Putamen (tissue), 1 donor: ENCODE measurements at places on chromosomes 6 and 20.

GRCh38 chr6:15026832-15027231 is 219.0 kb upstream of the JARID2 start:
- no peak for DNase-seq

- DNase-seq = no peak
Measured at GRCh38 chr6:158963020-158963808, 36.8 kb downstream of the RSPH3 start.

- DNase-seq = no peak
Measured at GRCh38 chr6:136477548-136477947, 72.7 kb downstream of the MAP7 start.

DNA sequence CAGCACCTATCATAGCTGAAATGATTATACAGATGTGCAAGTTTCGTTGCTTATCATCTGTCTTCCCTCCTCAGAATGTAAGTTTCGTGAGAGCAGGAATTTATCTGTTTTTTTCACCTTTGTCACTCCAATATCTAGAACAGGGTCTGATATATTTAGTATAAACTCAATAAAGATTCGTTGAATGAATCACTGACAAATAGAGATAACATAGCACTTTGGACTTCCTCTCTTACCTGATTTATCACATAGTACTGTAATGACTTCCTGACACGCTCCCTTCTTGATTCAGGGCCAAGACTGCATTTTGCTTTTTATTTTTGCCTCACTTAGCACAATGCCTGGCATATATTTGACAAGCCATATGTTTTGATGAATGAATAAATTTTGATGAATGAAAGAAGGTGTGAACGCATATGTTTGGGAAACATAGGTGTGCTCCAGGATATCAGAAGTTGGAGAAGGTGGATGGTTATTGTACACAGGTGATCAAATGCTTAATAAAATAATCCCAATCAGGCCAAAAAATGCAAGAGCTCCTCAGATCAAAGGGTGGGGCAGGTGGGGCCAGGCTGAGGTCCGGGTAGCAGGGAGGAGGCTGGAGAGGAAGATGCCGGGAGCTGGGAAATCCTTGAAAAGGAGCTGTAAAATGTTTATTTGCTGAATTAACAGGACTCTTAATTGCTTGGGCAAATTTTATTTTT is 33.0 kb downstream of the PIM1 start:
- no peak for DNase-seq

GRCh38 chr6:75800133-75800532 is 51.1 kb downstream of the MYO6 start:
- no peak for DNase-seq

DNA sequence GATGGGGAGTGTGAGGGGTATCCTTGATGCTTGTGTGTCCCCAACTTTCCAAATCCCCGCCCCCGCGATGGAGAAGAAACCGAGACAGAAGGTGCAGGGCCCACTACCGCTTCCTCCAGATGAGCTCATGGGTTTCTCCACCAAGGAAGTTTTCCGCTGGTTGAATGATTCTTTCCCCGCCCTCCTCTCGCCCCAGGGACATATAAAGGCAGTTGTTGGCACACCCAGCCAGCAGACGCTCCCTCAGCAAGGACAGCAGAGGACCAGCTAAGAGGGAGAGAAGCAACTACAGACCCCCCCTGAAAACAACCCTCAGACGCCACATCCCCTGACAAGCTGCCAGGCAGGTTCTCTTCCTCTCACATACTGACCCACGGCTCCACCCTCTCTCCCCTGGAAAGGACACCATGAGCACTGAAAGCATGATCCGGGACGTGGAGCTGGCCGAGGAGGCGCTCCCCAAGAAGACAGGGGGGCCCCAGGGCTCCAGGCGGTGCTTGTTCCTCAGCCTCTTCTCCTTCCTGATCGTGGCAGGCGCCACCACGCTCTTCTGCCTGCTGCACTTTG is at the start of gene TNF:
TNF (plus strand) TSS at position 231 of the 567 bp plus-strand sequence; CDS start at position 408, 177 bp downstream.
- no peak for DNase-seq

GRCh38 chr6:51954681-51955080 is 132.7 kb downstream of the PKHD1 start:
- DNase-seq = no peak

DNA sequence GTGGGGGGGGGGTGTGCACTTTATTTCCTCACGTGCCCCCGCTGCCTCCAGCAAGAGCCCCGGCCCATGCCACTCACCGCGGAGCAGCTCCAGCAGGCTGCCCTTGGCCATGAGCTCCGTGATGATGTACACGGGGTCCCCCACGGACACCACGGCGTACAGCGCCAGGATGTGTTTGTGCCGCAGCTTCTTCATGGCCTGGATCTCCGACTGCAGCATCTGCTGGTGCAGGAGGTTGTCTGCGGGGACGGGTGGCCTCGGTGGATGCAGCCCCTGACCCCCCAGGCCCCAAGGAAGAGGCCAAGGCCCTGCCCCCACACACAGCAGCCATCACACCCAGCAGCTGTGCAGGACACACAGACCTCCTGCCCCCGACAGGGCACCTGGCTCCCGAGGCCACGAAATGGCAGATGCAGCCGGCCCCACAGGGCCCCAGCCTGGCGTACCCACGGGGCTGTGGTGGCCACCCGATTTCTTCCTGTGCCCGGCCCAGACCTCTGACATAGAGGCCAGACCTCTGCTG is 4.7 kb downstream of the PTK6 start:
- no peak for DNase-seq

DNA sequence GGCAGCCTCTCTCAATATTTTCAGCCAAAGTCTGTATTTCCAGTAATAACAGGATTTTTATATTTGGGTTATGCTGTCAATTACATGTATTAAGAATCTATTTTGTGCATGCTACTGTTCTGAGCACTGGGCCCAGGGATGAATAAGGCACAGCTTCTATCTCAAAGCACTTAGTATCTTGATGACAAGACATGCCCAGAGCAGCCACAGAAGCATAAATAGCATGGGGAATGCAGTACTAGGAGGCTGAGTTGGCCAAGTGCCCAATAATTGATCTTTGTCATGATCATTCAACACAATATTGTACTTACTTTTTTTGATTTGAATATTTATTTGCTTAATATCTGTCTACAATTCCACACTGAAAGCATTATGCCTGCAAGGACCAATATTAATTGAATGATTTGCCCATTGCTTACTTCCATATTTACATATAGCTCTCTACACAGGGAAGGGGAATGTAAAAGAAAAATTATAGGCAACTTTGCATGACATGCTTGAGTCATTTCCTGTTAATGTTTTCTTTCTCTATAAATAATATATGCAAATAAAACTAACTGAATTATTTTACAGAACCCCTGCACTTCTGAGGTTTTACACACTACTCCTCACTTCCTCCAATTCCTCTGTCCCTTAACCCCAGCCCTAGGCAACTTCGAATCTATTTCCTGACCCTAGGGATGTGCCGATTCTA is 298.9 kb upstream of the BMP2 start:
- no peak for DNase-seq

- DNase-seq = no peak
Measured at GRCh38 chr20:63612276-63612931, 14.5 kb downstream of the GMEB2 start.

GRCh38 chr20:24501764-24502556 is 32.5 kb downstream of the SYNDIG1 start:
- DNase-seq = peak; percentile 64

DNA sequence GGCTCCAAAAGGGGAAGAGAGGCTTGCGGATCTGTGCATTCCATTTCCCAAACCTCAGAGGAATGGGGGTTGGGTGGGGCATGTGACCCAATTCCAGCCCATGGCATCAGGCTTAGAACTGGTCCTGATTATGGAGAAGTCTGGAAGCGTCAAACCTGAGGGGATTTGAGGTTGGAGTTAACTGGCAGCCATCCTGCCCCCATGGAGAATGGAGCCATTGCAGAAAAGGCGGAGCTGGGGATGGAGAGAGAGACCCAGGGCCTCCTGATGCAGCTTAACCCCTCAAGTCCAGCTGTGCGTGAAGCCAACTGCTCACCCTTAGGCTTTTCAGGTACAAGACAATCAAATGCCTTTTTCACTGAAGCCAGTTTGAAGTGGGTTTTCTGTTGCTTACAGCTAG is 9.9 kb upstream of the SDCBP2 start:
- no peak for DNase-seq

- peak; percentile 23 for DNase-seq
Measured at GRCh38 chr6:71248306-71248765, 40.3 kb upstream of the OGFRL1 start.

DNA sequence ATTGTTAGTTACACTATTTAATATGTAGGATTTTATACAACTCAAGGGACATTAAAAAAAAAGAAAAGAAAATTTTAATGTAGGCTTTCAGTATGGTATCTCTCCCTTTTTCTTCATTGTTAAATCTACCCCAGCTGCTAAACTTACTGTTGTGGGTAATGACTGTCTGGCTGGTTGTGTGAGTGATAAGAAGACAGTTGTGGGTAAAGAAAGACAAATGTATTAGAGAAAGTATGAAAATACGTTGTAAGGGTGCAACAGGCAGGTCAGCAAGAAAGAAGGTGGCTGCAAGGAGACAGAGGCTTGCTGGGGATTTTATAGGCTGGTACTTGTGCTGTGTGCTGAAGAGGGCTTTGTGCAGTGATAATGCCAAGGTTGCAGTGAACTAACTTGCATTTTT is 91.4 kb upstream of the FOXO3 start:
- no peak for DNase-seq

GRCh38 chr20:53345536-53346334 is 247.9 kb downstream of the ZNF217 start:
- peak; percentile 22 for DNase-seq

DNA sequence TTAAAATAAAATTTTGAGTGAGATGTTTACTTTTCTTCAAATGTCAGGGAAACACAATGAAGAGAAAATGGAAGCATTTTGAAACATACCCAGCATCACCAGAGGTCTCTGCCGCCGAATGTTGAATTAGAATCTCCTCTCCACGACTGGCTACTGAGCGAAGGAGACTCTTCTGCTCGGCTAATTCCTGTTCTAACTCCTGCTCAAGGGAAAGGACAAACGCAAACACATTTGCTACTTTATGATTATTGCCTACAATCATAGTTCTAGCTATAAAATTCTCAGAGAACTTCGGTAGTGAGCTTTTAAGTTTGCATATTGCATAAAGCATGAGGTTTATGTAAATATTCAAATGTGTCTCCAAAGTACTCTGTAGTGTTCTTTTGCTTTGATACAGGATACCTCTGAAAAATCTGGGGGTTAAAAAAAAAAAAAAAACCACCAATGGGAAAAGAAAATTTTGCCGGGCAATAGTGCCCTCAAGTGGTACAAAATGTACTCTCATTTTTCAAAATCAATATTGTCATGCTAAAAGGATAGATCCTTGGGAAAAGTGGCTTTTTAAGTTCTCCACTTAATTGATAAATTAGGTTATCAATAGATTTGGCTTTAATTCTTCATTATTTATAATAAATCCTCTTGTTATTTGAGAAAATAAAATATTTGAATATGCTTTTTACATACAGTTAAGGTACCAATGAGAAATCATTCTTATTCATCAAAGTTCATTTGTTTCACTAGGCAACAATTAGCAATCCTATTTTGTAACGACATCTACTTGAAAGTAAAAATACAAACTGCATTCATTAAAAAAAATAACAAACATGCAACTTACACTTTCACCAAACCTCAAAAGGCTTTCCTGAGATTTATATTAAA is 369.0 kb downstream of the SYNE1 start:
- DNase-seq = no peak

DNA sequence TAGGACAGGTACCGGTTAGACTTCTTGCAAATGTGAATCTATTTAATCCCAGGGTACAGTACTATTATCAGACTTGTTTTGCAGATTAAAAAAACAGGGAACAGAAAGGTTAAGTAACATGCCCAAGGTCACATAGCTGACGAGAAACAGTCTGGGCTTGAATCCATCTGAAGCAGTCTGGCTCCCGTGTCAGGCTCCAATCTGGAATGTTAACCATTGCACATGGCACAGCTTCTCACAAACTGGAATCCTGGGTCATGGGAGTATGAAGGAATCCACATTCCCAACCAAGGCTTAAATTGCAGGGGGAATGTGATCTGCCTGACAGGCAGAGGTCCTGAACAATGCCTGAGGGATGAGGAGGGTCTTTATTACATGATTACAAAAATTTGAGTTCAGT is 187.5 kb upstream of the SPTLC3 start:
- no peak for DNase-seq

DNA sequence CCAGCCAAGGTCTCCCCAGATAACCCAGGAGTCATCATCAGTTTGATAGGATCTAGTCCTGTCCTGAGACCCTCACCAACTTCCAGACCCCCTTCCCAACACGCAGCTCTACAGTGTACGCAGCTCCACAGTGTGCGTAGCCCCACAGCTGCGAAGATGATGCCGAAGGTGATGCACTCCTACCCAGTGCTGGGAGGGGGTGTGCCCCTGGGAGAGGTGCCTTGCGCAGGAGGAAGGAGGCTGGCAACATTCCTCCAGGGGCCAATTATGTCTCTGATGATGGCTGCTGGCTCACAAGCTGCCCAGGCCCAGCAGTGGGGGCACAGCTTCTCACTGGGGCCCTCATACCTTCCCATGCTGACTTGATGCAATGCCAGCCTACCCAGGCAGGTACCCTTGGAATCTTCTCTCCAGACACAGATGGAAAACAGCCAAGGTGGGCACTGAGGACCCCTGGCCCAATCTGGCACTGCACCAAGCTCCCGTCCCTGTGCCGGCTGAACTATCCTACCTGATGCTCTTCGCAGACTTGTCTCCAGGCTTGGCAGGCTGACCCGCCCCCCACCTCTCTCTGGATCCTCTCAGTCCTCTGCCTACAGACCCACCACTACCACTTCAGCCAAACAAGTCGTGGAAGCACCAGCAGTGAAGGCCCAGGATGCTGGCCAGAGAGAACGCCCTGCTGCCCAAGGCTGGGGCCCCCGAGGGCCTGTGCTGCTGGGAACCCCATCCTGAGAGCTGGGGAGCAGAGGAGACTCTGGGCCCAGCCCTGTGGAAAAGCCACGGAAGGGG is 1.4 kb downstream of the ZNF512B start:
- DNase-seq = no peak

- DNase-seq = no peak
Measured at GRCh38 chr6:78505178-78505577, 362.2 kb upstream of the IRAK1BP1 start.

- DNase-seq = no peak
Measured at GRCh38 chr20:9412309-9412708, 102.1 kb upstream of the LAMP5 start.

- DNase-seq = no peak
Measured at GRCh38 chr6:2259002-2259494, 13.6 kb upstream of the GMDS start.

DNA sequence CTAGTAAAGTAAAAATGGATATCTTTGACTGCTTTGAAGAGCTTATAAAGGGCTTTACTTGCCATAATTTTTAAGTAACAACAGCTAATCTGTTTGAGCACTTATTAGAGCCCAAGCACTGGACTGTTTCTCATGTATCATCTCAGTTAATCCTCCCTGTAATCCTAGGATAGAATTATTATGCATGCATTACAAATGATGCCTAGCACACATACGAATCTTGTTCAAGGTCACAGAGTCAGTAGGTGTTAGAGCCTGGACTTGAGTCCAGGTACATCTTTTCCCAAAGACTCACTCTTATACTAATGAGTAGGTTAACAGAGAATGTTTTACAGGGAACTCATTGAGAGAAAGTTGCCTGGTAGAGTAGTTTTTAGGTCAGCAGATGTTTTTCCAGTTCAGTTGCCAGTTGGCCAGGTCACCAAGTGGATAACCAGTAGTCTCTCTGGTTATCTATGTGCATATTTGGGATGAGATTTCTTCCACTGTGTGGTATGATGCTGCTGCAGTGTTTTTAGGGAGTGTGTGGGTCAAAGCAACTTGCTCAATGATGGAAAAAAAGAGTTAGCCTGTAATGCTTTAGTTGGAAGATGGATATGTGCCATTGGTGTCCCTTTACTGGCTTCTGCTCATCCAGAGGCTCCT is 32.3 kb upstream of the LAMA4 start:
- DNase-seq = no peak

- DNase-seq = no peak
Measured at GRCh38 chr6:84652356-84653026, 111.9 kb downstream of the TBX18 start.
